Ecto neural progenitor cell (in vitro differentiated cells): ENCODE measurements at places on chromosomes 11 and 22.

- DNase-seq: no peak
These were observed 1097.6 kb downstream of the JRKL start for GRCh38 chr11:97487387-97487786.

GRCh38 chr11:14312736-14313438 is 46.1 kb downstream of the RRAS2 start:
- no peak for DNase-seq

DNA sequence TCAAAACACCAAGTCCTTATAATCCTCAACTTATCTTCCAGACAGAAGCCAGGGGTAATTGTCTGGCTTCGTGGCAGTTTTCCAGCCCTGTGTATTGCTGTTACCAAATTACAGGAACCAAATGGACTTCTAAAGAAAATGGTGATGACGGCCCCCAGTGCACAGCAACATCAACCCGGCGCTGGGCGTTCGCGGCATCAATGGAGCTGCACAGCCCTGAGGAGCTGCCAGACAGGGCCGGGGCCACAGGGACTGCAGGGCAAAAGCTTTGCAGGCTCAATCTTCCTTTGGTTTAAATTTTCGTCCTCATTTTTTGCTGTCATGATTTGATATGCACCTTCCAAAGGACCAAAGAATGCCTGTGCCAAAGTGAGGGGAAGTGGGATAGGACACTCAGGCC is 292.5 kb downstream of the BRD1 start:
- no peak for DNase-seq

DNA sequence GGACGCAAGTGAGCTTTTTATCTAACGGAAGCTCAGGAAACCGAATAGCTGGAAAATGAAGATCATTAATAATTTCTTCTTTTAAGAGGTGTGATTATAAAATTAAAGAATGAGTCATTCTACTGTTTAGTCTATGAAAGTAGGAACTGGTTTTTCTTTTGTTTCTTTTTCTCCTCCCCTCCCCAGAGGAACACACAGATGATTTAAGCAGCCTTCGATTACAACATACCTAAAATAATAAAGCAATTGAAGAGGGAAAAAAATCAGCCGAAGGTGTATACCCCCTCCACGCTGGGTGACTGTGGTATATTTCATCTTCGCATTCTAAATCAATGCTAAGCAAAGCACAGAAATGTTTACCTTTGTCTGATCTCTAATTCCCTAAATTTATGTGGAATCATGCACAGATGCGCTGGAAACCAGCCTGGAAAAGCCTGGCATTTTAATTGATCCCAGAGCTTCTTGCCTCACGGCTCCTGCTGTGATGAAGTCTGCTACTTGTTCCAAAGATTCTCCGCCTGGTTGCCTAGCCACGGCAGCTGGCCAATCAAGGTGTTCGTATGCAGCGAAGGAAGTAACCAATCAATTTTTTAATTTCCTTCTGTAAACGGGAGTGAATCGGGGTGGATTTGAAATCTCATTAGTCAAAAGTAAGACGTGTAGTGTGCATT is 133.9 kb downstream of the FANCF start:
- DNase-seq: no peak

GRCh38 chr22:19991645-19992451 is 24.8 kb downstream of the ARVCF start:
- DNase-seq: no peak

DNA sequence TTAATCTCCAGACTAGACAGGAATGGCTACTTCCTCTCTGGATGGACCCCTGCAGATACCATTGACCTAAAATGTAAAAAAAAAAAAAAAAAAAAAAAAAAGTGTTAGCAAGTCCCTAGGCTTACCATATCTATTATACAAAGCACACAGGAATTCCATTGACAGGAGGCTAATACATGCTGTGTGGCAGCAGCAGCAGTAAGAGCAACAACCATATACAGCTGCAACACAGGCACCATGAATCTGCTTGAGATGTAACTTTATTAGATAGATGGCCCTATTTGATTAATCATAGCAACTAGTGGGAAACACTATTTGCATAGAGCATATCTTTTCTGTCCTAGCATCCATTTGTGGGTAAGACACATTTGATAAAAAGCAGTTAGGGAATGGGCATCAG is 1447.1 kb downstream of the FAM181B start:
- DNase-seq: no peak

GRCh38 chr11:76226626-76227025 is 20.3 kb upstream of the WNT11 start:
- DNase-seq: no peak

GRCh38 chr11:73176145-73176873 is 34.2 kb upstream of the FCHSD2 start:
- no peak for DNase-seq

DNA sequence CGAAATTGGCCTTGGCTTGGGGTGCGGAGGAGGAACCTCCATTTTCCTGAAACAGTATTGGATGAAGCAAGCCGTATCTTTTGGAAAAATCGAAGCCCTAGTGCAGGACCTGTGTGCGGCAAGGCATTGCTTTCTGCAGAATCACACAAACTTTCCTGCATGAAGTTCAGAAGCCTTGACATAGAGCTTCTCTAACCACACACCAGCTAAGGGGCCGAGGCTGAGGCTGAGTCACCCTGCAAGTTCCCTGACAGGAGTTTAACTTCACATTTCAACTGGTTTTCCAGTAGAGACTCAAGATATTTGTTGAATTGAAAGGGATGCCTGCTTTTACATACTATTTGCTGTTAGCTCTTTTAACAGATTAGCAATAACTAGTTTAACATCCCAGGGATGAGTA is 67.8 kb downstream of the TCF20 start:
- DNase-seq: no peak

DNA sequence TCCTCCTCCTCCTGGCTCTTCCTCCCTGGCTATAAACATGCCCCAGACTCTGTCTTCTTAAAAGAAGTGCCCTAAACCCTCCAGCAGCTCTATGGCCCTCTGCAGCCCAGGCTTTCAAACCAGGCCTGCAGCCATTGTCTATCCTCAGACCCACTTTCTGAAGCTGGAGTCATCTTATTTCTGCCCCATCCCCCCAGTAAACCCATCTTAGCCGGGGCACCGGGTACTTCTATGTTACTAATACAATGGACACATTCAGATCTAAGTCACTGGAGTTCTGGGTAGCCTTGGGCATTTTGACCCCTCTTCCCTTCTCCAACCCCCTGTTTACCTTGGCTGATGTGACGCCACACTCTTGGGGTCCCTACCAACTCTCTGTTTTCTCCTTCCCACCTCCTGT is 29.7 kb upstream of the CACNG2 start:
- DNase-seq: peak; percentile 5

GRCh38 chr11:76732643-76733042 is 50.5 kb upstream of the TSKU start:
- no peak for DNase-seq

- no peak for DNase-seq
These were observed 102.6 kb upstream of the RASSF10 start for GRCh38 chr11:12906501-12906900.

DNA sequence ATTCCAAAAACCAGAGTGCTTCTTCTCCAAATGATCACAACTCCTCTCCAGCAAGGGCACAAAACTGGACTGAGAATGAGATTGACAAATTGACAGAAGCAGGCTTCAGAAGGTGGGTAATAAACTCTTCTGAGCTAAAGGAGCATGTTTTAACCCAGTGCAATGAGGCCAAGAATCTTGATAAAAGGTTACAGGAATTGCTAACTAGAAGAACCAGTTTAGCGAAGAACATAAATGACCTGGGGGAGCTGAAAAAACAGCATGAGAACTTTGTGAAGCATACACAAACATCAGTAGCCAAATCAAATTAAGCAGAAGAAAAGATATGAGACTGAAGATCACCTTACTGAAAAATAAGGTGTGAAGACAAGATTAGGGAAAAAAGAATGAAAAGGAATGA is 15.5 kb downstream of the OR52M1 start:
- no peak for DNase-seq

DNA sequence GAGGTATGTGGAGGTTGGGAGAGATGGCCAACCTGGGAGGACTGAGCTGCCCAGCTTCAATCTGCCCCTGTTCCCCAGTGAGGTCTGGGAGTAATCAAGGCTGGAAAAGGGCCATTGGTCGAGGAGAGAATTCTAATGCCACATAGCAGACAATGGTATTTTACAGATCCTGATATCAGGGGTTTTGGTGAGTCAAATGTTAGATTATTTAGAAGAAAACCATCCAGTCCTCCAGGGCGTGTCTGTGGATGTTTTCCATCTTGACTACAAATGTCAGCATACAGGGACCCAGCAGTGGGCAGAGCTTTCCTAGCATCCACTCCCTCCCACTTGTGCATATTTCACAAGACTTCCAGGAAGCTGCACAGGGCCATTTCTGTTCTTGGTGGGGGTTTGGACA is 107.9 kb downstream of the SCN3B start:
- no peak for DNase-seq

- peak; percentile 34 for DNase-seq
These were observed 97.7 kb upstream of the PARVA start for GRCh38 chr11:12279672-12280108.

- peak; percentile 43 for DNase-seq
These were observed 28.7 kb downstream of the OTOG start for GRCh38 chr11:17575431-17576425.

GRCh38 chr11:82034527-82034926 is 699.1 kb downstream of the FAM181B start:
- no peak for DNase-seq

- no peak for DNase-seq
These were observed 64.2 kb downstream of the LIF start for GRCh38 chr22:30182350-30182745.

GRCh38 chr11:121890946-121891515 is 225.0 kb downstream of the BLID start:
- no peak for DNase-seq

DNA sequence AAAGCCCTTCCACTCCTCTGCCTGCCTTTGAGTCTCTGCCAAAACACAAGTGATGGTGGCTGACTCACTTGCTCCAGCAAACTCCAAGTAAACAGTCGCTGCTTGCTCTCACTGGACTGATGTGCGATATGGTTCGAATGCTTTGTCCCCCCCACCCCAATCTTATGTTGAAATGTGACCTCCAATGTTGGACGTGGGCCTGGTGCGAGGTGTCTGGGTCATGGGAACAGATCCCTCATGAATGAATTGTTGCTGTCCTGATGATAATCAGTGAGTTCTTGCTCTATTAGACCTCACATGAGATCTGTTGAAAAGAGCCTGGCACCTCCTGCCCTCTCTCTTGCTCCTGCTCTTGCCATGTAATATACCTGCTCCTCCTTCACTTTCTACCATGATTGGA is 747.9 kb downstream of the OPCML start:
- DNase-seq: no peak

DNA sequence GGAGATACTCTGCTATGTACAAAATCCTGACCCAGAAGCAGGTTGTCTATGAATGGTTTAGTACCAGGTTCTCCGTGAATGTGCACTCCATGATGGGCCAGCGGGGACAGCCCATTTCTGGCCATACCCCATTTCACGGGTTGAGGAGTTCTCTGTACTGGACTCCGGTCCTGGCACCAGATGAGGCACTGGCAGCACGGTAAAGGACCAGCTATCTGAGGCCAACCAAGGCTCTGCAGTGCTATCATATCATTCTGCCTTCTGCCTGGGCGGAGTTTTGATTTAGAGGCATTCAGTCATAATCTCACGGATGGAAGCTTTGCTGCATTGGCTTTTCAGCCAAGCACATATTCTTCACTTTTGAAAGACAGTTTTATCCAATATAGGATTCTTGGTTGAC is 18.5 kb upstream of the KMT5B start:
- peak; percentile 12 for DNase-seq

GRCh38 chr11:17859552-17859951 is 125.0 kb downstream of the KCNC1 start:
- DNase-seq: no peak

- DNase-seq: no peak
These were observed 466.8 kb downstream of the SOX6 start for GRCh38 chr11:15889363-15890030.

DNA sequence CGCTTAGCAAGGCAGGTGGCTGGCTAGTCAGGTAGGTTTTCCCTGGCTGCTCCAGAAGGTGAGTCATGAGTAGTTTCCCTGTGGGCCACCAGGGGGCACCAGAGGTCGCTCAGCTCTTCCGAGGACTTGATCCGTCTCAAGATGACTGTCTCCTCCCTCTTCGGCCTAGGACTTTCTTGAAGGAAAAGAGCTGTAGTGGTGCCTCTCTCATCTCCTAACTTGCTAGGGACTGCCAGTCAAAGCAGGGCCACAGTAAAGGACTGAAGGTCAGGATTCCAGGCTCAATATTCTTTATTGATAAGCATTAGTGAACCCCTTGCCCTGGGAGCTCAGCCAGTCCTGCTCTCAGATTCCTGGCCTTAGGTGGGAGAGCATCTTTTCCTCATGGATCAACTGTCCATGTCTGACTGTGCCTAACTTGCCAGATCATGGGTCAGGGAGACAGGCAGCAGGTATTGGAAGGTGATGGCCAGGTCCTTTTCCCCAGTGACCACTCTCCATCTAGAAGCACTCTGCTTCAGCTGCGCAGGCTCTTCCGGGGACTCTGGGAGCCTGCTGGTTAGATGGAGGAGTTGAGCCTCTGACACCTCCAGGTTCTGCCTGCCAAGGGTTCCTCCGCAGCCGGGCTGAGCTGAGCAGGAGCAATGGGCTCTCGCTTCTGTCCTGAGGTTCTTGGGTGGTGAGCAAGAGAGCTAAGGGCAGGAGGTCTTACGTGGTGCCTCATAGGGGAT is 1.9 kb downstream of the POLD4 start:
- peak; percentile 77 for DNase-seq

GRCh38 chr22:23076896-23077572 is 6.7 kb downstream of the GNAZ start:
- no peak for DNase-seq

GRCh38 chr11:88434333-88434976 is 96.9 kb upstream of the CTSC start:
- no peak for DNase-seq

- no peak for DNase-seq
These were observed 68.9 kb upstream of the POU2AF2 start for GRCh38 chr11:111176603-111177002.

GRCh38 chr11:35934271-35934670 is 9.6 kb upstream of the LDLRAD3 start:
- DNase-seq: no peak

DNA sequence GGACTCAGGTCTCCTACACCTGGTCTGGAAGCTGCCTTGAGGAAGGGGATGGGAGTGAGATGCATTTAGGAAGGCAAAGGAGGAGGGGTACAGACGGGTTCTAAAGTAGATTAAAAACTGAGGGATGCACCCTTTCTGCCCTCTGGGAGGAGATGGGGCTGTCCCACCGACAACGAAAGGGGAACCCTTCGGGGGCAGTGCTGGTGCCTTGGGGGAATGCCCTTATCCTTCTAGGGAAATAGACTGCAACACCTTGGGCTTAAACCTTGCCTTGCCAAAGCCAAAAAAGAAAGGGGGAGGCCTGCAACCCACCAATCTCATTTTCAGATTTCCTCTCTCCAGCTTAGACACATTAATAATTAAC is 89.8 kb downstream of the PLEKHA7 start:
- no peak for DNase-seq

- no peak for DNase-seq
These were observed 65.9 kb downstream of the SNX19 start for GRCh38 chr11:130850185-130850944.

DNA sequence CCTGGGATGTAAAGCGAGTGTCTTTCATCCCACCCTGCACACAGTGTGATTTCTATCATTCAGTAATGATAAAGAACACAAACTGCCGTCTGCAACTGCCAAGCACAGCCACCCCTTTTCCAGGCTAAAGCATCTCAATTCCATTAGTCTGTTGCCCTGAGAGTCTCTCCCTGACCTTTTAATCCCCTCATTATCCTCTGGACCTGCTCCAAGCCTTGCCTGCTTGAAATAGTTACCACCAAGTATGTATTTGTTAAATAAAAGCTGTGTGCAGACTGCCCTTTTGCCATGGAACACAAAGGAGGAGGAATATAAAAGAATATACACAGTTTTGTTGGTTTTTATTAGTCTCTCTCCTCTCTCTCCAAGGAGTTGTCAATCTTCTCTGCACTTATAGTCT is 13.0 kb downstream of the GRAP2 start:
- DNase-seq: no peak
